Activated T-cell treated with anti-CD3 and anti-CD28 coated beads for 1 hour (primary cell): ENCODE measurements at places on chromosomes 1 and 21.

GRCh38 chr1:184153731-184154130 is 102.2 kb downstream of the TSEN15 start:
- no peak for DNase-seq

DNA sequence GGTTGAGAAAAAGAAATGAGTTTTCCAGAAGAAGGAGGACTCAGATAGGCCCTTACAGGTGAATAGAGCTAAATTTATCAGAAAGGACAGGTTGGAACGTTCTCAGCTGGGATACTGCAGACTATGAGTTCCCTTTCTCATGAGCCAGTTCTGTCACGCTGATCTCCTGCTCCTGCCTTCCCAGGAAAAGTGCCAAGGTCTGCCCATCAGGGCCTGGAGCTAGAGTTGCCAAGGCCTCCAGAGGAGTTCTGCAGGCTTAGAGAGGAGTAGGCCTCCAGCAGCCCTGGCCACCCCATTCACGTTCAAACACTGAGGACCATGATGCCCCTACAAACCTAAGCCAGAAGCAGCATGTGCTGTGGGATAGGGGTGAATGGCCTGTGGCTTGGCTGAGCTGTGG is 126.8 kb upstream of the TNR start:
- no peak for DNase-seq

- DNase-seq: peak; percentile 14
Measured at GRCh38 chr1:172449585-172450523, 6.0 kb upstream of the PIGC start.

DNA sequence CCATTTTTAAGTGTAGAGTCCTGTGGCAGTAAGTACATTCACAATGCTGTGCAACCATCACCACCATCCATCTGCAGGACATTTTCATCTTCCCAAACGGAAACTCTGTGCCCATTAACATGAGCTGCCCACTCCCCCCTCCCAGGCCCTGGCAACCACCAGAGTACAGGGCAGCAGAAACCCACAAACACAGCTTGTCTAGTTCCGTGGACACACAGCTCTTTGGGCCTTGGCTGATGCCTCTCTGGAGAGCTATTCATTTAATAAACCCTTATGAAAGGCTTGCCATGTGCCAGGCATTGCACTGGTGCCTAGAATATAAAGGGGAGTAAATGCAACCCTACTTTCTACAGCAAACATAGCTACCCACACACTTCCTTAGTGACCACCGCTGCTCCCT is 28.0 kb downstream of the STUM start:
- no peak for DNase-seq

DNA sequence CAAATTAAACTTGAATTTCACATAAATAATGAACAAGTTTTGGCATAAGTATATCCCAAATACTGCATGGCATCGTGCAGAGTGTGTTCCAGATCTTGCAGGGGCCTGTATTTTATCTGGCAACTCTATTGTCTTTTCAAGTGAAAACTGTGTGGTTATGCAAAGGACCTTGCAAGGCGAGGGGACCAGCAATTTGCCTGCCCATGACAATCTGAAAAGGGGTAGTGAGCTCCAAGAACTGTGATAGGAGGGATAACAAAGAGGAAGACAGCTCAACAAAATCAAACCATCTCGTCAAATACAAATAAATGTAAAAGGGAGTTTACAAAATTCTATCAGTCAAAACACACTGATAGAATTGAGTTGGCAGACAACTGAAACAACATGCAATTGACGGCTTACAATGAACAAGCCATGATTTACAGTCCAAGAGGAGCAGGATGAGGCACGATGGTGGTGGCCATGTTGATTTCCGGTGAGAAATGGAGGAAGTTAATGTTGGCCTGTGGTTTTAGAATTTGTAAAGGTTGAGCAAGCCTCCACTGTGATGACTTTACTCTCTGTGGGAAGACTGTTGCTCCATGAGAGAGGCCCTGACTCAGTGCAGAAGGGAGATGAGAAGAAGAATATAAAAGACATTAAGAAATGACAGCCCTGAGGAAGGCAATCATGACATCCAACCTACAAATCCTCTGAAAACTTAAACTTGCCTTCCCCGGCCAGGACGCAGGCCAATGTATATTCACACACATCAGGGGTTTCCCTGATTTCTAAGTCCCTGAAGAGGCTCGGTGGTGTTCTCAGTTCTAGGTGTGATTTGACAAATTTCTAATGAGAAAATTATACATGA is 132.2 kb downstream of the ADSS2 start:
- no peak for DNase-seq

DNA sequence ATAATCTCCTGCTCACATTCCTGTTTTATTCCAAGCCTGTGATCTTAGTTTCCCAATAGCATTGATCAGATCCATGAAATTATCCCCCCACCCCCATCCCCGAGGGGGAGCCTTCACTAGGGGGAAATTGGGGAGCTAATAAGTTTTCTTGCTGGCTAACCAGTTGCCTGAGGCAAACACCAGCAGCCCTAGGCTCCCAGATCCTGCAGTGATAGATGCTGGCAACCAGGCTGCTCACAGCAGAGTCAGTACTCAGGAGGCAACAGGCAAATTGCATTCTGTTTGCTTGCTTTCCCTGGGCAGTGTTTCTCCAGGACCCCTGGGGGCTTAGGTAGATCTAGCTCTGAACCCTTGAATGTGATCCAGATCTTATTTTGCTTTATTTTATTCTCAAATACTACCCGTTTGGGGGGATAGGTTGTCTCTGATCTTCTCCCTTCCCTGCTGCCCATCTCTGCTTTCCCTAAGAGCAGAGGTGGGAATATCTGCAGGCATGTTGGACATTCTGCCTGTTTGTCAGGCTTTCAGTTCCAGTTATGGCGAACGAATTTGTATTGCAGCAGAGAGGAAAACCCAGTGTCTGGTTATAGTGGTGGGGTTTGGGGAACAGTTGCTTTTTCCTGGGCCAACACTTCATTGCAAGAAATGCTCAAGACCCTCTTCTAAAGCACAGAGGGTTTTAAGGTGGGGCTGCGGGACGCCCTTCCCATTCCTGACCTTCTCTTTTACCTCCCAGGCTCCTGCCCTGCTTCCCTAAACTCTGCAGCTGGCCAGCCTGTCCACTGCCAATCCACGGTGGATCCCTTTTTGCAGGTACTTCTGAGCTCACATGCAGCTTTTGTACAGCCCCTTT is 289.8 kb upstream of the PLXNA2 start:
- DNase-seq: no peak
